Dermis microvascular lymphatic vessel endothelial cell (primary cell): ENCODE measurements at places on chromosomes 5 and 9. TPM values are rescaled to one million over a fixed set of nuclear protein-coding genes. Genes with fewer than 3 reads are reported as not detected.

Gene SLCO6A1
- total RNA-seq = not detected in 2 replicates

Gene ACOT12
- total RNA-seq = not detected in 2 replicates

Gene SLC1A3
- total RNA-seq = not detected in 2 replicates

Gene CFAP90
- not detected in 2 replicates for total RNA-seq

Gene HTR4
- total RNA-seq = not detected in 2 replicates

Gene BTNL8
- 0.13 TPM in 1 of 2 replicates, not detected in the other for total RNA-seq

Gene TLX3
- total RNA-seq = not detected in 2 replicates

Gene ARPC5L
- 13.7 and 16.3 TPM in 2 replicates for total RNA-seq

Gene ADAMTS6
- 40.7 and 46.5 TPM in 2 replicates for total RNA-seq

Gene SLC34A1
- not detected in 2 replicates for total RNA-seq

Gene GMCL2
- total RNA-seq = not detected in 2 replicates

Gene CAMSAP1
- total RNA-seq = 11.9 and 17.8 TPM in 2 replicates

Gene PCYOX1L
- 11.4 and 12.6 TPM in 2 replicates for total RNA-seq

Gene GHR
- total RNA-seq = 3.1 and 6.1 TPM in 2 replicates

Gene SAPCD2
- total RNA-seq = 5.1 and 10.3 TPM in 2 replicates

Gene NUTM2F
- not detected in 2 replicates for total RNA-seq

Gene CCL27
- not detected in 2 replicates for total RNA-seq

Gene CCT5
- total RNA-seq = 495 and 643 TPM in 2 replicates

Gene PCDHB2
- total RNA-seq = 0.39 and 1.3 TPM in 2 replicates

Gene FIBCD1
- total RNA-seq = under 0.01 TPM in 1 of 2 replicates, not detected in the other

Gene INSYN2B
- 1.4 and 2.4 TPM in 2 replicates for total RNA-seq

Gene PRRX2
- total RNA-seq = 0.13 and 1.2 TPM in 2 replicates

Gene ZNF608
- 6.6 and 10.9 TPM in 2 replicates for total RNA-seq

Gene ARHGEF28
- 50.7 and 62.7 TPM in 2 replicates for total RNA-seq

Gene IFNB1
- total RNA-seq = not detected in 2 replicates

Gene EQTN
- total RNA-seq = under 0.01 TPM in 1 of 2 replicates, not detected in the other

Gene DDX41
- 66.2 and 78.5 TPM in 2 replicates for total RNA-seq

Gene TMC1
- total RNA-seq = 0.25 and 0.26 TPM in 2 replicates

Gene DAPK1
- 27.0 and 28.2 TPM in 2 replicates for total RNA-seq

Gene OLFM1
- 16.2 and 30.0 TPM in 2 replicates for total RNA-seq

Gene FRMD3
- total RNA-seq = 0.76 and 2.8 TPM in 2 replicates
